ENCODE measurements at places on chromosomes 2 and 18.

DNA sequence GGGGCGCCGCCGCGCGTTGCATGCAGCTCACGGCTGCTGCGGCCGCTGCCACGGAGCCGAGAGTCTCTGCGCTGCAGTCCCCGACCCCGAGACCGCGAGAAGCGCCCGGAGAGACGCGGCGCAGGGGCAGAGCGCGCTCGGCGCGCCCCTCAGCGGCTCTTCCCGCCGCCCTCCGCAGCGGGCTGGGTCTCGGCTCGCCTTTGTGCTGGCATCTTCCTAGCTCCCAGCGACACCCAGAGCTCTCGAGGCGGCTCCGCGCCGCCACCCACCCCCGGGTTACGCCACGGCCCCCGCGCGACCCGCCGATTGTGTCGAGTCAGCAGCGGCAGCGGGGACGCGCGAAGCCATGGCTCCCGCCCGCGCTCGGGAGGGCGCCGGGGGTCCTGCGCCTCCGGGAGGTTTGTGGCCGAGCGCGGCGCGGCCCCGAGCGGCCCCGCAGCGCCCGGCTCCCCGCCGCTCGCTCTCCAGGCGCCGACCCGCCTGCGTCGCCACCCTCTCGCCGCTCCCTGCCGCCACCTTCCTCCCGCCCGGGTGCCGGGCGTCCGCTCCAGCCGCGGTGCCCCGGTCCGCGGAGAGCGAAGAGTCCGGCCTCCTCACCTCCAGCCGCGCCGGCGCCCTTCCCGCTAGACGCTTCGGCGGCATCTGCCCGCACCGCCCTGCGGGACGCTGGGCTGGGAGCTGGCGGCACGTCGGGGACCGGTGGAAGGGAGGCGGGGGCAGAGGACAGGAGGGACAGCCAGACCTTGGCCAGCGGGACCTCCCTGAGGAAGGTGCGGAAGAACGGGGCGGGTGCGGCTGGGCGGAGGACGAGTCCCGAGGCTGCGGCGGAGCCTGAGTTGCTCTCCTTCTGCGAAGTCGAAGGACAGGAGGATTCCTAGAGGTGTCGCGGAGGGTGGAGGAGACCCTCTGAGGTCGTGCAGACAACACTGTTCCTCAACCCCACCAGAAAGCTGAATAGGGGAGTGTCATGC is 46.3 kb upstream of the CCDC150 start:
- no peaks in the 10 kb centered on the region for H3K4me1 ChIP-seq
- peak; percentile 59 for DNase-seq
- peak within 1 kb of the TSS; percentile 79 for H3K4me3 ChIP-seq
- no peaks in the 10 kb centered on the region for H3K36me3 ChIP-seq
- H3K27ac ChIP-seq: peak within 1 kb of the TSS; percentile 67

DNA sequence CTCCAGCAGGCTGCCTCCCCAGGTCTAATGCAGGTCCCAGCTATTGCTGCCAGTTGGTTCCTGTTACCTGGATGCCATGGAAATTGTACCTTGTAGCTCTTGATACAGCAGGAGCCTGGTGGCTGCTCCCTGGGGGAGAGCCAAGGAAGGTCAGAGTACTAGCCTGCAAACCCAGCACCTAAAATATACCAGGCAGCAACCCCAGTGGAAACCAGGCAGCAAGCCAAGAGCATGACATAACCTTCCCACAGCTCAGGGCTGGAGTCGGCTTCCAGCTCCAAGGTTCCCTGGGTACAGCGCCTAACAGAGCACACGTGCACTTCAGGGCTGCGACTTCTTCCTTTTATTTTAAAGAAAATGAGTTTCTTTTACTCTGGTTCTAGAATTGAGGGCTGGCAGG is 30.3 kb downstream of the TNP1 start:
- DNase-seq: peak; percentile 94
- no peaks in the 10 kb centered on the region for H3K36me3 ChIP-seq
- no peaks in the 10 kb centered on the region for H3K27me3 ChIP-seq
- no peak overlapping the region for H3K27ac ChIP-seq

DNA sequence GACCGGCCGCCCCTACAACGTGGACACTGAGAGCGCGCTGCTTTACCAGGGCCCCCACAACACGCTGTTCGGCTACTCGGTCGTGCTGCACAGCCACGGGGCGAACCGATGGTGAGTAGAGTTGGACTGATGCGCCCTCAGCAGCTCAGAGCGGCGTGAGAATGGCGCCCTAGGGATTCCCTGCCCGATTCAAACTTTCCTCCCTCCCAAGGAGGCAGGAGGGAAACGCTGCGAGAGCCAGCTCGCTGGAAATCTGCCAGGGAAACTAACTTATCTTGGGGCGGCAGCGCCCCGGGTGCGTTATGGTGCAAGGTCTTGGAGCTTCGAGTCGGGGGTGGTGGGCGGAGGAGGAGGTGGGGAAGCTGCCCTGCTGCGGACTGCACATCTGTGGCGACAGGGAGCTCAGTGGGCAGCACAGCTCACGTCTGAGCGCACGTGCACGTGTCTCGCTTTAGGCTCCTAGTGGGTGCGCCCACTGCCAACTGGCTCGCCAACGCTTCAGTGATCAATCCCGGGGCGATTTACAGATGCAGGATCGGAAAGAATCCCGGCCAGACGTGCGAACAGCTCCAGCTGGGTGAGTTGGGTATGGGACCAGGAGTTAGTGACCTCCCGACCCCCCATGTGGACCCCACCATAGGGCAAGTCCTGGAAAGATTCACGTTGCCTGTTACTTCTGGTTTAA is 697 bp downstream of the ITGA4 start:
- peak overlapping the region; percentile 45 for H3K27ac ChIP-seq
- no peaks in the 10 kb centered on the region for H3K36me3 ChIP-seq
- H3K4me1 ChIP-seq: peaks cover 6% of the 10 kb centered on the region
- H3K27me3 ChIP-seq: no peaks in the 10 kb centered on the region
- H3K4me3 ChIP-seq: peak overlapping the region; percentile 30
- DNase-seq: peak; percentile 45

- DNase-seq: no peak
- H3K27ac ChIP-seq: no peak overlapping the region
Measured at GRCh38 chr2:67142071-67142470, 255.1 kb upstream of the ETAA1 start.

DNA sequence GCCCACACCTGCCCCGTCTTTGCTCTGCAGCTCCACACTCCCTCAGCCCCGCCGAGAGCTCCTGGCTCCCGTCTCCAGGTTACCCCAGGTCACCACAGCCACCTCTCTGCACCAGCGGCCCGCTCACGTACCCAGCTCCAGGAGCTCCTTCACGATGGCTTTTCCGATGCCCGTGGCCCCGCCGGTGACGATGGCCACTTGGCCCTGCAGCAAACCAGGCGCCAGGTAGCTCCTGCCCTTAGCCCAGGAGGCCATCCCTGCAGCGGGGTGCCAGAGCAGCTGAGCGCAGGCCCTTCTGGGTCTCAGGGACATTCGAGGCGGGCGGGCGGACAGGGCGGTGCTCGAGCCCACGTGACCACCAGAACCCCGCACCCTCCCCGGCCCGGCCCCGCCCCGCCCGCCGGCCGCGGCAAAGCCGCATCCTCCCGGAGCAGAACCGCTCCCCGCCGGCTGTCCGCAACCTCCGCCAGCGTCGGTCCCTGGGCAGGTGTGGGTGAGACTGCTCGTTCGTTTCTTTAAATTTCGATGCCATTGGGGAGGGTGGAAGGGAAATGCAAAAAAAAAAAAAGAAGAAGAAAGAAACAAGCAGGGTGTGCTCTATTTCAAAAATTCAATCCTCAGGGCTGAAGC is at the start of the genes PECR and TMEM169:
Gene PECR, minus strand, starts transcription at position 323 of the 630 bp plus-strand sequence. Its CDS starts 68 bp downstream, at position 255.
Gene TMEM169, plus strand, starts transcription at position 433 of the 630 bp plus-strand sequence. CDS start 14,045 bp downstream, outside the sequence.
- peak within 1 kb of the TSS; percentile 80 for H3K4me3 ChIP-seq
- peak within 1 kb of the TSS; percentile 78 for H3K27ac ChIP-seq
- peak; percentile 95 for DNase-seq
- H3K4me1 ChIP-seq: no peaks in the 10 kb centered on the region

Measured in right lobe of liver (tissue), 6 donors.